ENCODE measurements at places on chromosomes 16 and 17.

DNA sequence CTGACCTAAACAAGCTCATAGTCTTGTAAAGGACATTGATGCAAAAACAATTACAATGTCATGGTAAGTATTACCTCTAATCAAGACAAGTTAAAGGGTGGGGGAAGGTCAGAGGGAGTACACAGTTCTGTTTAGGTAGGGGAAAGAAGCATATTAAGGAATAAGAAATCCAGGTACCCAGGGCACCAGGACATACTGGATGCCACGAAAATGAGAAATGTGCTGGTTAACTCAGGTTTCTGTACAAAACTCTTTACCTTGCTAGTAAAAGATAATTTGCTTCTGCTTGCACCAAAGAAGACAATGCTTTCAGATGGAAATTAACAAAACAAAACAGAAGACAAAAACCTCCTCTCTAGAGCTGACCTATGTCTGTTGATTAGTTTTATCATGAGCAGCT, 70.7 kb upstream of the MED13 start:
- DNase-seq: no peak

DNA sequence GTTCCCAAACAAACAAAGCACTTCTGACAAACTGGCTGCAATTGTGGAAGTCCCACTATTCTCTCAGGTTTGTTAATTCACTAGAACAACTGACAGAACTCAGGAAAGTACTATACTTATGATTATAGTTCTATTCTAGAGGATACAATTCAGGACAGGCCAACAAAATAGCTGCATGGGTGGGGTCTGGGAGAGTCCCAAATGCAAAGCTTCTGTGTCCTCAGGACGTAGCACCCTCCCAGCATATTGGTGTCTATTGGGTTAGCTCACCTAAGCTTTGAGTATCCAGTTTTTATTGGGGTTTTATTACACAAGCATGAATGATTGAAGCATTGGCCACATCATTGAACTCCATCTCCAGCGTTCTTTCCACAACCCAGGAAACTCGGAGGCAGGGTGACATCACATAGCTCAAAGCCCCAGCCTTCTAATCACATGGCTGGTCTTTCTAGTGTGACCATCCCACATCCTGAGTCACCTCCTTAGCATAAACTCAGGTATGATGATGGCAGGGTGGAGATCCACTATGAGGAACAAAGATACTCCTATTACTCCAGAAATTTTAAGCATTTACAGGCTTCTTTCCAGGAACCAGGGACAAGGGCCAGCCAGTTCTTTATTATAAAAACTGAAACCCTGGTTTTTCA, 43.9 kb upstream of the CCNF start:
- no peak for DNase-seq

GRCh38 chr17:82292251-82293154, 19.0 kb upstream of the CSNK1D start:
- DNase-seq: peak; percentile 98

- no peak for DNase-seq
Observed at GRCh38 chr17:75096082-75096625, 8.4 kb downstream of the SLC16A5 start.

- peak; percentile 97 for DNase-seq
Observed at GRCh38 chr17:2399572-2400473, 1.0 kb downstream of the MNT start.

- DNase-seq: no peak
Observed at GRCh38 chr16:79690159-79690558, 89.6 kb upstream of the MAF start.

- no peak for DNase-seq
Observed at GRCh38 chr17:53837131-53837530, 14.4 kb downstream of the KIF2B start.

- DNase-seq: no peak
Observed at GRCh38 chr17:44376124-44376523, 12.5 kb upstream of the FAM171A2 start.

DNA sequence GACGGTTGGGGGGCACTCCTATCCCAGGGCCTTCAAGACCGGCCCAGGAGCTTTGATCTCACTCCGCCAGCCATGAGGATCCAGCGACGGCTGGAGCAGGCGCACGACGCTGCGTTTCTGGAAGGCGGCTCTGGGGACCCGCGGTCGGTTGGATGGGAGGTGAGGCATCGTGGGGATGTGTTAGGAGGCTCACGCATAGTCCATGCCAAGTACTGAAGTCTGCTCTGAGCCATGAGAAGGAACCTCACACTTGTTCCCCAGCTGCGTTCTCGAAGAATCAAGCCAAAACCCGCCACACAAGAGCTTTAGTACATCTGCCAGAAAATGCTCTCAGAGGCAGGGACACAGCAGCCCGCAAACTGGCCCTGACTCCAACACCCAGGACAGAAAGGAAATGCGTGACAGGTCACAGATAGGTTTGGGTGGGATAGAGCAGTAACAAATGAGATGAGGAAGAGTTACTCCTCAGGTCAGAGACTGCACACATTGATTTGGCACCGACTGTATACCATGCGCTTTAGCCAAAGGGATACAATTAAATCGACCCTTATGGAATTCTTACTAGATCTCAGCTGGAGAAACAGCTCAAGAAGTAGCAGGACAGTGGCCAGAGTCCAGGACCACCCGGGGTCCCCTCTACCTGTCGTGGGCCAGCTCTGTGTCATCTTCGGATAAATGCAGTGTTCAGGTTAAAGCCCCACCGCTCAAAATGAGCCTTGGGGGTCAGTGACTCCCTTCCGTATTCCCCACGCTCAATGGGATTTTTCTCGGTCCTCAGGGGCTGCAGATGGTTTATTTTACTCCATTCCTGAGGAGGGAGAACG, 6.7 kb upstream of the GSG1L start:
- no peak for DNase-seq
